ENCODE measurements at places on chromosomes 5 and 9.

DNA sequence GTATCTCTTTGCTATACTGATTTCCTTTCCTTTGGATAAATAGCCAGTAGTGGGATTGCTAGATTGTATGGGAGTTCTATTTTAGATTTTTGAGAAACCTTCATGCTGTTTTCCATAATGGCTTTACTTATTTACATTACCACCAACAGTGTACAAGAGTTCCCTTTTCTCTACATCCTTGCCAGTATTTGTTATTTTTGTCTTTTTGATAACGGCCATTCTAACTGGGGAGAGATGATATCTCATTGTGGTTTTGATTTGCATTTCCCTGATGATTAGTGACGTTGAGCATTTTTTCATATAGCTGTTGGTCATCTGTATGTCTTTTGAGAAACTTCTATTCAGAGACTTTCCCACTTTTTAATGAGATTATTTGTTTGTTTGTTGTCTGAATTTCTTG lies 25.8 kb downstream of the NADK2 start:
- DNase-seq, result no peak

DNA sequence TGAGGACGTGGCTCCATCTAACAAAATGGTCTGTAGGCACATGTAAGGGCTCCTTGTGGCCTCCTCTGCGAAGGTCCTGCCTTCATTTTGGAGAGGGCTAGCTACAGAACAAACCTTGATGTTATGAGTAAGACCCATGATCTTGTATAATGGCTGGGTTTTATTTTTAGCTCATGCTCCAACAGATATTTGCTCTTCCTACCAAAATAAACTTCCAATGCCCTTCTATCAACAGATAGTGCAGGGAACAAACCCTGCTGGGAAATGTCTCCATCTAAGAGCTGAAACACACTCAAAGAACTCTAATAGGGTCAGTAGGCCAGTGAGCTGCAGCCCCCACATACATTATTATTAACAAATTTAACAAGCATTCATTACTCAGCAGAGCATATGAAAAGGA lies 189.5 kb downstream of the LURAP1L start:
- no peak for DNase-seq

GRCh38 chr9:20358207-20358606 lies 264.1 kb downstream of the MLLT3 start:
- DNase-seq, result peak; percentile 20

DNA sequence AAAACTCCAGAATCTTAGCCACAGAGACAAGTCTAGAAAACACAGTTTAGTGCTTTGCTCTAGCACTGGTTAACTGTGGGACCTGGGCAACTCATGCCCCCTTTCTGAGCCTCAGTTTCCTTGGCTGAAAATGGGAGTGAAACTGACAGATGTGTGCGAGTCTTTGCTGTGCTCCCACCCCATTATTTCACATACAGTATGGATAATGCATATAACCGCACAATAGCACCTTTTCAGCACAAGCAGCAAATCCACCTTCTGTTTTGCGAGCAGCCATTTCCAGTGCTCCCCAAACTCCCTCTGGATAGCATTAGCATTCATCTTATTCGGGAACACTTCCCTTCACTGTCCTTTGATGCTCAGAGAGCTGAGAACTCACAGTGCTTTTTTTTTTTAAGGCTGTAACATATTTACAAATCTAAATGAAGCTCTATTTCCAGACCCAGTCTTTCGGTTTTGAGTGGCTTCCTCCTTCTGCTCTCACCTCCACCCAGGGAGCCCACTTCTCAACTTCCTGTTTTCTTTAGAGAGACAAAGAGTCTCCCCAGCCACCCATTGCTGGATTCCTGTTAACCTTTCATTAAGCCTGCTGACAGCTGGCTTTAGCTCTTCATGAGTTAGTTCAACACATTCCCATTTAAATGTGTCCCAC lies 49.2 kb downstream of the TIMD4 start:
- peak; percentile 31 for DNase-seq

DNA sequence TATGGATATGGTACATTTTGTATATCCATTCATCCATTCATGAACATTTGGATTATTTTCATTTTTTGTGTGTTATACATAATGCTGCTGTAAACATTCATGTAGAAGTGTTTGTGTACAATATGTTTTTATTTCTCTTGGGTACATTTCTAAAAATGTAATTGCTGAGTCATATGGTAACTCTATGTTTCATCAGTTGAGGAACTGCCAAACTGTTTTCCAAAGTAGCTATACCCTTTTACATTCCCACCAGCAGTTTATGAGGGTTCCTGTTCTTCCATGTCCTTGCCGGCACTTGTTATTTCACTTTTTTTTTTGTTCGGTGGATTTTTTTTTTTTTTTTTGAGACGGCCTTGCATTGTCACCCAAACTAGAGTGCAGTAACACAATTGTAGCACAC lies 54.0 kb upstream of the MCCC2 start:
- no peak for DNase-seq
